NAMALWA (cell line): ENCODE measurements at places on chromosomes 11 and 22.

DNA sequence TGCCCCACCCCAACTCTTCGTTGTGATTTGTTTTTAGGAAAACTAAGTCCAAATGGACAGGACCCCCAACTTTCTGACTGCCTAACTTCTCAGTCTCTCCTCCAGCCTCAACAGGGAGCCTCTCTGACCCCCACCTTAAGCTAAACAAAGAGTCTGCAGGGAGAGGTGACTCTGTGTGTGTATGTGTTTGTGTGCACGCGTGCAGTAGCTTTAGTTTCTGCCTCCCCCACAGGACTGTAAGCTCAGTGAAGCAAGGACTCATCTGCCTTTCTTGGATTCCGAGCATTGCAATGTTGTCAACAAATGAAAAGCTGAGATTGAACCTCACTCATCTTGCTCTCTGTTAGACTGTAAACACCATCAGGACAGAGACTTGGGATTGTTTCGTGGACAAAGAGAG lies 7.9 kb downstream of the SNAP29 start:
- no peak for DNase-seq

GRCh38 chr11:129538323-129538722 lies 162.7 kb downstream of the BARX2 start:
- no peak for DNase-seq

GRCh38 chr11:90722552-90723190 lies 499.8 kb upstream of the CHORDC1 start:
- no peak for DNase-seq

DNA sequence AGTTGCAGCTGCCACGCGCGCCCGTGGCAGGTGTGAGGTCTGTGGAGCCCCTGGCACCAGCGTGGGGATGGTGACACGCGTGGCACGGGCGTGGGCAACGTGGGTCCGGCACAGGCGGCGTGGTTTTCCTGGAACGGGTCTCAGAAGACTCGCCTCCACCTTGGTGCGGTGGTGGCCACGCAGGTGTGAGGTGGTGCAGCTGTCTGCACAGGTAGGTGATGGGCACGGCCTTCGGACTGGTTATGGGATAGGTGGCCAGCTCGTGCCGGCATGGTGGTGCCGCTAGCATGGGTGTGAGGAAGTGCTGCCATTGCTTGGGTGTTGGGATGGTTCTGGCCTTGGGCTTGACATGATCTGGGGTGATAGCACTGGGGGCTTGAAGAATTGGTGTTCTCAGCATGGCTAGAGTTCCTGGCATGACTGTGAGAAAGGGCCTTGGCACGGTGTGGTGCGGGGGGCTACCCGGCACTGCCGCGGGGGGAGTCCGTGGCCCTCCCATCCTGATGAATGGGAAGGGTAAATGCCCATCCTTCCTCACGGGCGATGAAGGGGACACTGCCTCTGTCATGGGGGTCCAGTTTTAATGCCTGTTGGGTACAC lies 531 bp downstream of the DAGLA start:
- DNase-seq = no peak

GRCh38 chr11:120112174-120112796 lies 25.6 kb downstream of the TRIM29 start:
- DNase-seq = peak; percentile 28

- DNase-seq = no peak
These were observed 12.7 kb downstream of the PDHX start for GRCh38 chr11:34928960-34929680.
